ENCODE measurements at places on chromosomes 2 and 18.
A peak's percentile ranks its signal among the peaks of the same experiment; 100 is the strongest.

GRCh38 chr2:168583710-168584521 lies 127.8 kb downstream of the CERS6 start:
- peak; percentile 79 for DNase-seq
- H3K4me3 ChIP-seq = peak overlapping the region; percentile 36
- no peaks in the 10 kb centered on the region for H3K27me3 ChIP-seq
- no peaks in the 10 kb centered on the region for H3K36me3 ChIP-seq
- peak overlapping the region; percentile 88 for H3K27ac ChIP-seq

DNA sequence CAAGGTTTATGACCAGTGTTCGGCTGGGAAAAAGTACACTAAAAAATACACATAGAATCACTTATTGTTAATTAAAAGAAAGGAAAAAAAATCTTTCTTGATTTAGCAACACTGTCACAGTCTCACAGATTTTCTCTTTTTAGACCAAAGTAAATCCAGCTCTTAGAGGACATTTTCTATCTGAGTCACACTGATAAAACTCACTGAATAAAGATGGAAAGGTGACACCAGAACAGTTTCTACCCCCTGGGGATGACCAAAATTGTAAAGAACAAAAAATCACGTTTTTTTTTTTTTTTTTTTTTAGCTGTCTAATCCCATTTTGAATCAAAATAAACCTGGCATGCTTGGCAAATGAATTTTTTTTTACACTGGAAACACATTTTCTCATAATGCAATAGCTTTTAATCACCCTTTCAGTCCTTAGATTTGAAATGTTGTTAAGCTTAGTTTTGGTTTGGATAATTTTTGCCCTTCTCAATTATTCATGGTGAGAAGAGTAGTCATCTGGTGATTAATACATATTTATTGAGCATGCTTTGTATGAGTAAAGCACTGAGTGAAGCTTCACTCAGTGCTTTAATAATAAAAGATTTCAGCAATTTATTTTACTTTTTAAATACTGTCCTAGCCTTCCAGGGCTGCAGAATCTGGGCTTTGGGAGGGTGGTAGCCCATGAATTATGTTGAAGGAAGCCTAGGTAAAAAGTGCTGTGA lies 886.3 kb downstream of the SLC4A3 start:
- peaks cover 48% of the 10 kb centered on the region for H3K4me1 ChIP-seq
- peak overlapping the region; percentile 76 for H3K27ac ChIP-seq
- H3K36me3 ChIP-seq = no peaks in the 10 kb centered on the region
- DNase-seq = peak; percentile 67

- H3K4me3 ChIP-seq = peak overlapping the region; percentile 97
- DNase-seq = peak; percentile 60
- peak overlapping the region; percentile 93 for H3K27ac ChIP-seq
These were observed 6.6 kb downstream of the DLX2 start for GRCh38 chr2:172095905-172096625.

DNA sequence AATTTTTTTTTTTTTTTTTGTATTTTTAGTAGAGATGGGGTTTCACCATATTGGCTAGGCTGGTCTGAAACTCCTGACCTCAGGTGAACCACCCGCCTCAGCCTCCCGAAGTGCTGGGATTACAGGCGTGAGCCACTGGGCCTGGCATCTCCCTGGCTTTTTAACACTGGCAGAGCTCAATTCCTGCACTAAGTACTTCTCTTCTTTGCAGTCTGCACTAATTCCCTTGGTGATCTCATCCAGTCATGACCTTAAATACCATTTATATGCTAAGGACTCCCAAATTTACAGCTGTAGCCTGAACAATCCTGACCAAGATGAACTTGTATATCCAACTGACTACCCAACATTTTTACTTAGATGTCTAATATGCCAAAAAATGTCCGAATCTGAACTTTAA lies 10.2 kb downstream of the PREPL start:
- H3K4me3 ChIP-seq = no peak overlapping the region
- H3K27ac ChIP-seq = no peak overlapping the region

GRCh38 chr2:157319795-157320194 lies 5.8 kb downstream of the ERMN start:
- H3K4me3 ChIP-seq = no peak overlapping the region
- no peak for DNase-seq
- H3K4me1 ChIP-seq = no peaks in the 10 kb centered on the region
- H3K27ac ChIP-seq = no peak overlapping the region
- H3K27me3 ChIP-seq = no peaks in the 10 kb centered on the region

DNA sequence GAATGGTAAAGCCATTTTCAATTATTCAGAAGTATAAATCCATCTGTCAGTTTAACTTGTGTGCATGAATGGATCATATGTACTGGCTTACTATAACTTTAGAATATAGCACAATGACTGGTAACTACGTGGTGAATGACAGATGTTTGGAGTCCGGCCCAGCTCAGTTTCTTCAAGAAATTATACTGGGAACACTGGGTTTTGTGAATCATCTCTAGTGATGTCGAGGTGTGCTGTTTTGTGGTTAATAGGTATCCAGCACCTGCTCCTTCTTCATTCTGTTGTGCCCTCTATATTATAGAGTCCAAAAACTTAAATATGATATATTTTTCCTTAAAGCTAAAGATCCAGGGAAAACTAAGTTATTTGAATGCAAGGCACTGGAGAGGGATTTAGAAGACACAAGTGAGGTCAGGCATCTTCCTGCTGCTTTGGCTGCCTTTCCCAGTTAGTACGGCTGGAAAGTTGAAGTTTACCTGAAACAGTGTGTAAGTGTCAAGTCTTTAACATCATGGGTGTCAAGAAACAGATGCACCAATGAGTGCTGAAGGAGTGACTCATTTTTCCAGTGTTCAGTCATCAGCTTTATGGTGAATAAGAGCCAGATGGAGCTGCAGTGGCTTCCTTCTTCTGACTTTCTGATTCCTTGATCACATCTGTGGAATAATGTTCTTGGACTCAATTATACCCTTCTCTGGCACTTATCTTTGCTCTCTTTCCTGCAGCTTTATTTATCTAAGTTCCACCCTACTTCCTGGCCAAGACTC lies 1079.5 kb upstream of the CELF4 start:
- no peak overlapping the region for H3K4me3 ChIP-seq
- no peaks in the 10 kb centered on the region for H3K4me1 ChIP-seq
- H3K27me3 ChIP-seq = no peaks in the 10 kb centered on the region
- H3K27ac ChIP-seq = no peak overlapping the region

DNA sequence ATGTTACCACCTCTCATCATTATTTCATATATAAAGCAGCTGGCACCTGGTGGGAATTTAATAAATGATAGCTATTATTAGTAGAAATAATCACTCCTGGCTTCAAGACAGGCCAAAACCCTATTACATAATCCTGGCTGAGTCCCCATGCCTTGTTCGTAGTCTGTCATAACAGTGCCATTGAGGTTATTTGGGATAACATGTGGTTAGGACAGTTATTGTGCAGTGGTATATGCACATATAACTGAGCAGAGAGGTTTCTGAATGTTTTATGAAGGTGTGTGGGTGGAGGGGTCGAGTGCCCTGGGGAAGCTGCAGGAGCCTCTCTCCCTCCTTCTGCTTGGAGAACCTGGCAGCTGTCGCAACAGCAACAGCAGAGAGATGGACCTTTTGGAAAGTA lies 162.4 kb upstream of the NABP1 start:
- no peaks in the 10 kb centered on the region for H3K27me3 ChIP-seq
- H3K27ac ChIP-seq = no peak overlapping the region
- H3K36me3 ChIP-seq = no peaks in the 10 kb centered on the region

- peaks cover 43% of the 10 kb centered on the region for H3K4me1 ChIP-seq
- H3K27ac ChIP-seq = peak overlapping the region; percentile 98
- no peaks in the 10 kb centered on the region for H3K36me3 ChIP-seq
- H3K4me3 ChIP-seq = no peak overlapping the region
- peak; percentile 36 for DNase-seq
- no peaks in the 10 kb centered on the region for H3K27me3 ChIP-seq
These were observed 51.0 kb upstream of the RAB27B start for GRCh38 chr18:54777118-54777791.

DNA sequence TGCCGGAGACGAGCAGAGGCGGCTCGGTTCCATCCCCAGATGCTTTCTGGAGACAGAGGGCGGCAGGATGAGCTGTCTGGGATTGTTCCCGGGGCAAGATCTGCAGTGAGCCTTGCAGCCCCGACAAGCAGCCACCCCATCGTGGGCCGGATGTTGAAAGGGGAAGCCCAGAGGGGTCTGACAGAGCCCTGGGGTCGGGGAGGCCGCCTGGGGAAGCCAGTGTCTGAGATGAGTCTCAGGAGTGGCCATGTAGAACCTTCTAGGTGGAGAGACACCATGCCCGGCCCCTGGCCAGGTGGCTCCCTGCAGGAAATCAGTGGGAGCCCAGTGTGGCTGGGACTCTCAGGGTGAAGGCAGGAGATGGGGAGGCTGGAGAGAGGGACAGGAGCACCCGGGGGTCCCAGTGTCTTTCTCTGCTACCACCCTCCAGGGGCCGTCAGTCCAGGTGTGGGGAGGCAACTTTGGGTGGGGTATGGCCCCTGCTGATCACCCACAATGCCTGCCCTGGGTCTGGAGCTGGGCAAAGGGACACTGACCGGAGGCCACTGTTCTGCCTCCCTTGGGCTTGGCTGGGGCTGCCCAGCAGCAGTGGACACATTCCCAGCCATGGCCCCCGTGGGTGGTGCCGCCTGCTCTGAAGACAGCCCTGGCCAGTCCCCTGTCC lies 128.3 kb upstream of the HS6ST1 start:
- no peaks in the 10 kb centered on the region for H3K4me1 ChIP-seq
- peaks cover 6% of the 10 kb centered on the region for H3K27me3 ChIP-seq
- DNase-seq = no peak
- no peak overlapping the region for H3K4me3 ChIP-seq
- H3K27ac ChIP-seq = no peak overlapping the region
- H3K36me3 ChIP-seq = no peaks in the 10 kb centered on the region

DNA sequence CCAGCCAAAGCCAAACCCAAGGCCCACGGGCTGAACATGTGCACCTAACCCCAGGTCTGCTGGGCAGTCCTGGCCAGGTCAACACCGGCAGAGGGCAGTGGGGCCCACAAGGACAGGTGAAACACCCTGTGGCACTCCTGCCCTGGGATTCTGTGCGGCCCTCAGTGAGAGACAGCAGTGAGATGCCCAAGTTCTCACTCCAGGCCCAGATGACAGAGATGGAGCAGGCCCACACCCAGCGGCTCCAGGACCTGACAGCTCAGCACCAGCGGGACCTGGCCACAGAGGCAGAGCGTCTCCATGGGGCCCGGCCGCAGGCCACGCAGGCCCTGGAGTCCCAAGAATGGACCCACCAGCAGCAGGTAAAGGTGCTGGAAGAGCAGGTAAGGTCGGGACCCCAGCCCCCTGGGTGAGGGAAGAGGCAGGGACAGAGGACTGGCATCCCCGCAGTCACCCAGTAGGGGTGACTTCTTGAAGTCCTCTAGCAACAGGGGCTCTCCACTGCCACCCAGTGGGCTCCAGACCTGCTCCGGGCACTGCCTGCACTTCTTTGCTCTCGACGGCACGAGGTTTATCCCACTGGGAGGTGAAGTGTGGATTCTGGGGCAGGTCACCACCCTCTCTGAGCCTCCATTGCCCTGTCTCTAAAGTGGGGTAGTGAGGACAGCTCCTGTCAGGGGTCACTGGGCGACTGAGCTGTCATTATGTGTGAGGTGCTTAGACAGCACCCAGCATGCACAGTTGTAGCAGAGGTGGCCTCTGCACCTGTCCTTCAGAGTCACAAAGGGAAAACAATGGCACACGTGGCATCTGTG lies 8.8 kb upstream of the SNED1 start:
- no peaks in the 10 kb centered on the region for H3K27me3 ChIP-seq
- no peak overlapping the region for H3K4me3 ChIP-seq
- H3K36me3 ChIP-seq = no peaks in the 10 kb centered on the region
- peak; percentile 37 for DNase-seq

- peak overlapping the region; percentile 81 for H3K4me3 ChIP-seq
- peak; percentile 21 for DNase-seq
- H3K27ac ChIP-seq = no peak overlapping the region
- H3K4me1 ChIP-seq = peaks cover 8% of the 10 kb centered on the region
- H3K27me3 ChIP-seq = no peaks in the 10 kb centered on the region
These were observed 548 bp upstream of the FBLN7 start for GRCh38 chr2:112137516-112138158.

- H3K4me3 ChIP-seq = no peak overlapping the region
- no peak overlapping the region for H3K27ac ChIP-seq
- no peaks in the 10 kb centered on the region for H3K36me3 ChIP-seq
- DNase-seq = no peak
These were observed 20.2 kb downstream of the EPHA4 start for GRCh38 chr2:221551864-221552263.

DNA sequence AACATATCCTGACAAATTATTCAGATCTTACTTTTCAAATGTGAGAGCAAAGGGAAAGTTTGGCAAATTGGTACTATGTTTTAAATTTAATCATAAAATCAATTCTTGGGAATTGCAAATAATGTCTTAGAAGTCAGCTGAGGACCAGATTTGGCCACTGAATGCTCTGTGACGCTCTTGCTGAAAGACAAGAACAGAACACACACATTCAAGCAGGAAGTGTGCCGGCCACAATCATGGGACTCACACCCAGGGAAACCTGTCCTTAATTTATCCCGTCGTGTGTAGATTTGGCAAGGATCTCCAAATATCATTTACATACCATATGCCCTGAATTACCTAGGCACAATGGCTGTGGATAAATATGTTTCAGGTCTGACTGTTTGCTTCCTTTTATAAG lies 253.1 kb downstream of the TCF4 start:
- H3K27ac ChIP-seq = no peak overlapping the region
- H3K4me3 ChIP-seq = no peak overlapping the region
- H3K4me1 ChIP-seq = no peaks in the 10 kb centered on the region
- no peak for DNase-seq

DNA sequence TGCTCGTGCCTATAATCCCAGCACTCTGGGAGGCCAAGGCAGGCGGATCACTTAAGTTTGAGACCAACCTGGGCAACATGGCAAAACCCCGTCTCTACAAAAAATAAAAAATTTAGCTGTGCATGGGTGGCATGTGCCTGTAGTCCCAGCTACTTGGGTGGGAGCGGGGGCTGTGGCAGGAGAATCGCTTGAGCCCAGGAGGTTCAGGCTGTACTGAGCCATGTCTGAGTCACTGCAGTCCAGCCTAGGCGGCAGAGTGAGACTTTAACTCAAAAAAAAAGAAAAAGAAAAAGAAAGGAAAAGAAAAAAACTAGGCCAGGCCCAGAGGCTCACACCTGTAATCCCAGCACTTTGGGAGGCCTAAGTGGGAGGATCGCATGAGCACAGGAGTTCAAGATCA lies 30.8 kb downstream of the TWSG1 start:
- no peak overlapping the region for H3K4me3 ChIP-seq
- no peaks in the 10 kb centered on the region for H3K27me3 ChIP-seq
- no peaks in the 10 kb centered on the region for H3K36me3 ChIP-seq
- peak; percentile 46 for DNase-seq

Data from PC-3 (cell line).